ENCODE measurements at places on chromosomes 11 and 22.

DNA sequence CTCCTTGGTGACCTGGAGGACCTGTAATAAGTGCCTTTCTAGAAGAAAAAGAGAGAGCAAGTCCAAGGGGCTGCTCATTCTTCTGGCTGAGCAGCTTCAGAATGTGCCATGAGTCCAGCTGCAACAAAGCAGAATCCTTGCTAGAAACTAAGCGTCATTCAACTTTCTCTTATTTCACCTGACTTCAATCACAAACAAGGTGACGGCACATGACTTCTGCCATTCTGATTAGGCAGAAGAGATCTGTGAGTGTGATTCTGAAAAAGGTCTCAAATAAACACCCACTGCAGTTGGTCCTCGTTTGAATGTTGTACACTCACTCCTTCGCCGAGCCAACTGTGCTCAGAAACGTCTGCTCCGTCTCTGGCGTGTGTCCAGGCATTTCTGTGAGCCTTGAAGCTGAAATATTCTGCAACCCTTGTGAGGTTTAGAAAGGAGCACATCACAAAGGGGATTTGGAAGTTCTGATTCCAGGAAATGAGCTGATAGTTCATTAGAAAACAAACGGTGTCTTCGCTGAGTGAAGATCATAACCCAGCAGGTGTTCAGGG lies 623.8 kb upstream of the KIRREL3 start:
- no peak for DNase-seq

DNA sequence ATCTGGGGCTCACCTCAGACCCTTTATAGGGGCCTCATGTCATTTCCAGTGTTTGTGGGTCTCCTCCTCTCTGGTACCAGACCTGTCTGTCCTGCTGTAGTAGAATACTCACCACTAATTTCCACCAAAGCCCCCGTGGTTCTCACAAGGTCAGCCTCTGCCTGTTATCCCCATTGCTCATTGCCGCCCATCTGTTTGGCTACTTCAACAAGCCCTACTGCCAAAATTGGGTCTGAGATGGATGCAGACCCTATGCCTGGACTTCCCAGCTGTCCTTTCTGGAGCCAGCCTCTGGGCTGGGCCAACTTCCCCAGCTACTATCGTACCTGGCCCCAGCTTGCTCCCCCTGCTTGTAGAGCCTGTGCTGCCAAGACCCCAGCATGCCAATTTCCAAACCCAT lies 152.1 kb upstream of the ISX start:
- no peak for DNase-seq

DNA sequence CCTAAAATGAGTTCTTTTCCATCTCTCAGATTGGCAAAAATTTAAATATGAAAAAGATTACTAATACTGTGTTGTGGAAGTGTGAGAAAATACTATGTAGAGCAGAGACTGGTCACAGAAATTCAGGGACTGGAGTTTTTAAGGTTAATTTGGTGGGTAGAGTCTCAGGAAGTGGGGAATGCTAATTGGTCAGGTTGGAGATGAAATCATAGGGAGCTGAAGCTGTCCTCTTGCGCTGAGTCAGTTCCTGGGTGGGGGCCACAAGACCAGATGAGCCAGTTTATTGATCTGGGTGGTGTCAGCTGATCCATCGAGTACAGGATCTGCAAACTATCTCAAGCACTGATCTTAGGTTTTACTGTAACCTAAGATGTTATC lies 29.4 kb upstream of the TMEM86A start:
- no peak for DNase-seq

GRCh38 chr11:92361551-92361950 lies 136.9 kb downstream of the FAT3 start:
- no peak for DNase-seq

DNA sequence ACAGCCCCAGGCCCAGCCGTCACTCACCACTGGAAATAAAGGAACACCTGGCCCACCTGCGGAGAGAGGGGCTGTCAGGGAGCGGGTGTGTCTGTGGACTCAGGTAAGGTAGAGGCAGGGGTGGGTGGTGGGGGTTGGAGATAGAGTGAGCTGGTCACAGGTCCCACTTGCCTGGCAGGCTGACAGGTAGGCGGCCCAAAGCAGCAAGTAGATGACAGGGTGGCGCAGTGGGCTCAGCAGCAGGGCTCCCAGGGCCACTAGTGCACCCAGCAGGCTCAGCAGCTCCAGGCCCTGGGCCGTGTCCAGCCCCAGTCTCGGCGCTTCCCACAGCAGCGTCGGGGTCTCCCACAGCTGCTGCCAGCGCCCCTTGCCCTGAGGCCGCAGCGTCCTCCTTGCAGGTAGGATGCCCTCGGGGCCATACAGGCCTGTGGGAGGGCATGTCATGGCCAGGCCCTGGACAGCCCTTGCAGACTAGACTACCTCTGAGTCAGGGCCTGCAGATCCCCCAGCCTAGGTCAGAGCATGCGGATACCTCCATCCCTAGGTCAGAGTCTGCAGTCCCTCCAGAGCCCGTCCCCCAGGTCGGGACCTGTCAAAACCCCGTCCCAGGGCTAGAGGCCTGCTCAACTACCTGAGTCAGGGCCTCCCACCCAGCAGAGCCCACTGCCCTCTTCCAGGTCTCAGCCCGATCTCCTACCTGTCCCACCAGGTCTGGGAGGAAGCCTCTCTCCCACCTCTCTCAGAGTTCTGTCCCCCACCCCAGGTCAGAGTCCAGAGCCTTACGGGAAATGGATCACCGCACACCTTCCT lies 686 bp downstream of the LMF2 start:
- DNase-seq, result peak; percentile 18

GRCh38 chr11:128896356-128896755 lies 5.2 kb downstream of the KCNJ5 start:
- no peak for DNase-seq

GRCh38 chr11:19436932-19437331 lies 196.2 kb upstream of the E2F8 start:
- no peak for DNase-seq

DNA sequence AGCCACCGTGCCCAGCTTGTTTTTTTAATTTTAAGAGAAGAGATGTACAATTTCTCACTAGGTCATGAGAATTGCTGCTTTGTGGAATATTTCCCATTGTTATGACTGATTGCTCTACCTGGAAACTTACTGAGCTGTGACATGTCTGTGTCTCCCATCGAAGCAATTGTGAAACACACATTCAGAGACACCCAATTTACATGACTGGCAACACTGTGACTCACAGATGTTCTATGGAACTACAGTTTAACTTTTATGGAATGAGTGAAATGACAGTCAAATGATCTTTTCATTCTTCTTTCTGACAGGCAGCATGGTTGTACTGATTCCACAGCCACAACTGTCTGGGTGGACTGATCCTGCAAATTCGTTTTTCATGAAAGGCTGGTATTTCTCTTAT lies 32.3 kb downstream of the ELF5 start:
- peak; percentile 62 for DNase-seq

DNA sequence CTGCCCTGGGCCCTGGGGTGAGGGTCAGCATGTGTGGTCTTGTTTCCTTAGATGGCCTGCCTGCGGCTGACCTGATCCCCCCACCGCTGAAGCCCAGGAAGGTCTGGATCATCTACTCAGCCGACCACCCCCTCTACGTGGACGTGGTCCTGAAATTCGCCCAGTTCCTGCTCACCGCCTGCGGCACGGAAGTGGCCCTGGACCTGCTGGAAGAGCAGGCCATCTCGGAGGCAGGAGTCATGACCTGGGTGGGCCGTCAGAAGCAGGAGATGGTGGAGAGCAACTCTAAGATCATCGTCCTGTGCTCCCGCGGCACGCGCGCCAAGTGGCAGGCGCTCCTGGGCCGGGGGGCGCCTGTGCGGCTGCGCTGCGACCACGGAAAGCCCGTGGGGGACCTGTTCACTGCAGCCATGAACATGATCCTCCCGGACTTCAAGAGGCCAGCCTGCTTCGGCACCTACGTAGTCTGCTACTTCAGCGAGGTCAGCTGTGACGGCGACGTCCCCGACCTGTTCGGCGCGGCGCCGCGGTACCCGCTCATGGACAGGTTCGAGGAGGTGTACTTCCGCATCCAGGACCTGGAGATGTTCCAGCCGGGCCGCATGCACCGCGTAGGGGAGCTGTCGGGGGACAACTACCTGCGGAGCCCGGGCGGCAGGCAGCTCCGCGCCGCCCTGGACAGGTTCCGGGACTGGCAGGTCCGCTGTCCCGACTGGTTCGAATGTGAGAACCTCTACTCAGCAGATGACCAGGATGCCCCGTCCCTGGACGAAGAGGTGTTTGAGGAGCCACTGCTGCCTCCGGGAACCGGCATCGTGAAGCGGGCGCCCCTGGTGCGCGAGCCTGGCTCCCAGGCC lies 12.7 kb downstream of the TMEM121B start:
- no peak for DNase-seq

GRCh38 chr11:115104851-115105453 lies 399.3 kb downstream of the CADM1 start:
- no peak for DNase-seq

DNA sequence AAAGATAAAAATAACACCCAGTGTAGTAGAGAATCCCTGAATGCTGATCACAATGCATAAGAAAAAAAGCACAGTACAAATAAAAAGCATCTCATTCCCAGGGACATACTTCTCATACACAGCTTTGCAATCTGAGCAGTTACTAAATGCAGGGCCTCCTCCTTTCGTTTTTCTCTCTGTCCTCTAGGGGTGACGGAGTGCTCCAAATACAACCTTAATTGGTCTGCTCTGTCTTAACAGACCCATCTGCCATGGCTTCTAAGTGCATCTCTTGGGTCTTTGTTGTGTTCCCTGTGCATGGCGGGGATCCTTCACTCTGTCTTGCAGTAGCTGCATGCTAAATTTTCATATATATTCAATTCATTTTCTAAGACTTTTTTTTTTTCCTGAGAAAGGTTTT lies 1114.2 kb upstream of the RAG2 start:
- DNase-seq, result peak; percentile 20

DNA sequence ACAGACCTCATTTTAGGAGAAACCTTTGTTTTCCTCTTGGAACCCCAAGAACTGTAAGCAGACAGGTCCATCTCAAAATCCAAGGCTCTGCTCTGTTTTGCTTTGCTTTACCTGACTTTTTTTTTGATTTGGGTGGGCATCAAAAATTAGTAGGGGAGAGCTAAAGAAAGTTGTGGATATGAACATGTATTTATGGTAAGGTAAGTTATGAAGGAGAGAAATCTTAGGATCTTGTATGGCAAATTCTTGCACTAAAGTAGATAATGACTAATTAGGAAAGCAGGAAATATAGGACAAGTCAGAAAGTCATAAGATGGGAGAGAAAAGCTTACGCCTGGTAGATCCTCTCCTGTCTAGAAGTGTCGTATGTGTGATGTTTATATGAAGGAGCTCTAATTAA lies 116.1 kb upstream of the VPREB1 start:
- no peak for DNase-seq

Data from MCF 10A (cell line).